ENCODE measurements at places on chromosomes 2 and 18.

DNA sequence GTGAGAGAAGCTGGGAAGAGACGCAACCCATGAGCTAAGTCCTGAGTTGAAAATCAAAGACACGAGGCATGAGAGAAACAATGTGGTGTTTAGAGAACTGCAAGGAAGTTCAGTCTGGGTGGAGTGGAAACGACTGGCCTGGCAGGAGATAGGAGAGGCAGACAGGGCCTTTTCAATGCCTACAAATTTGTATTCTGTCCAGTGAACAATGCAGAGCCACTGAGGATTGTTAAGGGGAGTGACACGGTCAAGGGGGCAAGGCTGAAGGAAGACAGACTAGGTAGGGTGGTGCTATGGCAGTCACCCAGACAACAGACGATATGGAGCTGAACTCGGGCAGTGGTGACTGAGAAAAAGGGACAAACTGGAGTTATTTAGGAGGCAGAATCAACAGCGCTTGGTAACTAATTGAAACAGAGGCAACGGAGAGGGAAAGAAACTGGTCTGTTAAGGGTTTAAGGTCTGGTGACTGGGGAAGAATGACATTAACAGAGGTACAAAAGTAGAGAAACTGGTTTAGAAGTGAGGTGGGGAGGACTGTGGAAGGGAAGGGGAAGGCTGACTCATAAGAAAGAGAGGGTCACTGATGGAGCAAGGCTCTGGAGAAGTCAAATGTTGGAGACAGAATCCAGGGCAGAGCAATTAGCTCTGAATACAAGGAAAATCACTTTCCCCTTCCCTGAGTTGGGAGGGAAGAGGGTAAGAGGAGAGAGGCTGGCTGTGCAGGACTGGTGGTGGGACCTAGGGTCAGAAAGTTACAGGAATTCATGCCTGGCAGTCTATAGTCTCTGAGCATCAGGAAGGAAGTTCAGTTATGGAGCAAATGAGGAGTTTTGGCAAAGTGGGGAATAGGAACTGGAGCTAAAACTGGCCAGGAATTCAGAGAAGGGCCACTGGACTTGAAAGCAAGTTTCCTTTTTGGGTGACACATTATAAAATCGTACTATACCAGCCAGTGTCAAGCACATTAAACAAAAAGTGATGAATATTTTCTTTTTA is 63.4 kb upstream of the CHRNA1 start:
- DNase-seq, result no peak

- no peak for DNase-seq
These were observed 59.6 kb downstream of the CABYR start for GRCh38 chr18:24198461-24198860.

DNA sequence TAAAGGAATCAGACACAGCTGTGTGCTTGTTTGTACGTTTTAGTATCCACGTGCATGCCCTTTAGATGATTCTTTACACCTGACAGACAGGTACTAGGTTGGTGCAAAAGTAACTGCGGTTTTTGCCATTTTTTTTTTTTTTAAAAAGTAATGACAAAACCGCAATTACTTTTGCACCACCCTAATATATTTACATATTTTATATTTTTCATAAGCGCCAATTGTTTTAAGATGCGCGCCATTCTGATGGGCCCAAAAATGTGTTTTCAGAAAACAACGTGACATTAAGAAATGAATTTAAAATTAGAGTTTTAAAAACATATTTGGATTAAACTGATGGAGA is 972 bp upstream of the COBLL1 start:
- no peak for DNase-seq

DNA sequence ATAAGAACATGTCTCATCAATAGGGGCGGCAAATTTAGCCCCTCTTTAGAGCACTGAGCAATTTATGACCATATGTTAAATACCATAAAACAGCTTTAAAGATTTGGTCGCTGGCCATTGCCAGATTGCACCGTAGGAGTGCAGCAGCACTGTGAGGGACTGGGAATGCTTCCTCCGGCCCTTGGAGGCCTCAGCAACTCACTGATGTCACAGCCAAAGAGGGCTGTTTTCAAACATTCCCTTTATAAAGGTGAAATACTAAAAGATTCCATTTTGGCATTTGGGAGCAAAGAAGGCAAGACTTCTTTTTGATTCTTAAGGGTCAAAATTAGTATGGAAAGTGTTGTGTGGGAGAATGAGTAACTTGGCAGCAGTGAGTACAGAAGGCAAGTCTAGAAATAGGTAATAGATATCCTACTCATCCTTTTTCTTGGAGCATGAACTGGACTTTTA is 63.7 kb downstream of the BABAM2 start:
- no peak for DNase-seq

Data from NCI-H1930 (cell line).